ENCODE measurements at places on chromosomes 5 and 9.

GRCh38 chr9:29637471-29638237 lies 2064.4 kb upstream of the C9orf72 start:
- no peak for DNase-seq

- no peak for DNase-seq
These were observed 289.6 kb downstream of the KIF4B start for GRCh38 chr5:155303120-155303519.

GRCh38 chr5:54862036-54862435 lies 123.4 kb downstream of the ESM1 start:
- DNase-seq: no peak

DNA sequence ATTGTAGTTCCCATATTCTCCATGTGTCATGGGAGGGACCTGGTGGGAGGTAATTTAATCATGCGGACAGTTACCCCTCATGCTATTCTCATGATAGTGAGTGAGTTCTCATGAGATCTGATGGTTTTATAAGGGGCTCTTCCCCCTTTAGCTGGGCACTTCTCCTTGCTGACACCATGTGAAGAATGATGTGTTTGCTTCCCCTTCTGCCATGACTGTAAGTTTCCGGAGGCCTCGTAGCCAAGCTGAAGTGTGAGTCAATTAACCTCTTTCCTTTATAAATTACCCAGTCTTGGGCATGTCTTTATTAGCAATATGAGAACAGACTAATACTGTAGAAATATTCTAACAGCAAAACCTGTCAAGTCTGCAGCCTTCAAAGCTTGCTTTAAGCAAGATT lies 293.2 kb downstream of the CTNND2 start:
- no peak for DNase-seq

- no peak for DNase-seq
These were observed 80.0 kb downstream of the TMEM161B start for GRCh38 chr5:88188458-88189132.

- DNase-seq: no peak
These were observed 9.4 kb upstream of the NDST1 start for GRCh38 chr5:150498501-150498900.

- no peak for DNase-seq
These were observed 21.0 kb downstream of the ANKRD33B start for GRCh38 chr5:10584714-10585517.
